ENCODE measurements at places on chromosomes 4 and X. TPM values are rescaled to one million over a fixed set of nuclear protein-coding genes. Genes with fewer than 3 reads are reported as not detected.

Gene SLC49A3
- total RNA-seq = 21.0 TPM

Gene NELFA
- total RNA-seq = 45.3 TPM

Gene FANCB
- 0.49 TPM for total RNA-seq

Gene KIAA1210
- 0.08 TPM for total RNA-seq

Gene WDR44
- total RNA-seq = 10.4 TPM

Gene TENM3
- 0.69 TPM for total RNA-seq

Gene IDH3G
- 94.8 TPM for total RNA-seq

Gene ZNF185
- 71.6 TPM for total RNA-seq

Gene MAGEB1
- not detected for total RNA-seq

Gene RRH
- 0.34 TPM for total RNA-seq

Gene CXCL11
- total RNA-seq = not detected

Gene CLNK
- not detected for total RNA-seq

Gene CDX4
- total RNA-seq = not detected

Gene H2BW2
- total RNA-seq = not detected

Gene SLC2A9
- 4.6 TPM for total RNA-seq

Gene CASP3
- 18.4 TPM for total RNA-seq

Gene APLN
- not detected for total RNA-seq

Gene FGFBP1
- total RNA-seq = 101 TPM

Gene IL13RA2
- total RNA-seq = 0.29 TPM

Gene HEPH
- 7.4 TPM for total RNA-seq

Gene GYG2
- total RNA-seq = 1.5 TPM

Gene TLR7
- total RNA-seq = 0.38 TPM

Gene HTR2C
- total RNA-seq = not detected

Gene USP9X
- 63.4 TPM for total RNA-seq

Gene GPM6B
- 9.0 TPM for total RNA-seq

Gene MAGEA1
- not detected for total RNA-seq

Gene LIMCH1
- 9.4 TPM for total RNA-seq

Gene MCF2
- 0.13 TPM for total RNA-seq

Gene ZGRF1
- 3.9 TPM for total RNA-seq

Gene PABPC5
- 2.1 TPM for total RNA-seq

Gene SH3BP2
- total RNA-seq = 208 TPM

Gene DNAAF6
- total RNA-seq = not detected

Gene NOX1
- not detected for total RNA-seq

Gene ZDHHC15
- 1.3 TPM for total RNA-seq

Gene HERC5
- total RNA-seq = 2.7 TPM

Gene SPANXN4
- not detected for total RNA-seq

Gene PAK3
- total RNA-seq = 5.4 TPM

Gene EBP
- 43.5 TPM for total RNA-seq

Gene PRIMPOL
- 13.4 TPM for total RNA-seq

Gene BEX2
- total RNA-seq = 14.3 TPM

Gene GJB1
- 2.4 TPM for total RNA-seq

Gene DOK7
- 8.9 TPM for total RNA-seq

Gene IGFBP7
- total RNA-seq = 122 TPM

Gene TLR10
- 1.4 TPM for total RNA-seq

Gene SMIM10
- not detected for total RNA-seq

All from lower leg skin (tissue), 4 donors.